ENCODE measurements at places on chromosomes 12 and 14.

GRCh38 chr14:50524731-50525515 lies 7.4 kb downstream of the MAP4K5 start:
- DNase-seq, result no peak

- no peak for DNase-seq
Observed at GRCh38 chr12:92412856-92413255, 267.2 kb upstream of the BTG1 start.

DNA sequence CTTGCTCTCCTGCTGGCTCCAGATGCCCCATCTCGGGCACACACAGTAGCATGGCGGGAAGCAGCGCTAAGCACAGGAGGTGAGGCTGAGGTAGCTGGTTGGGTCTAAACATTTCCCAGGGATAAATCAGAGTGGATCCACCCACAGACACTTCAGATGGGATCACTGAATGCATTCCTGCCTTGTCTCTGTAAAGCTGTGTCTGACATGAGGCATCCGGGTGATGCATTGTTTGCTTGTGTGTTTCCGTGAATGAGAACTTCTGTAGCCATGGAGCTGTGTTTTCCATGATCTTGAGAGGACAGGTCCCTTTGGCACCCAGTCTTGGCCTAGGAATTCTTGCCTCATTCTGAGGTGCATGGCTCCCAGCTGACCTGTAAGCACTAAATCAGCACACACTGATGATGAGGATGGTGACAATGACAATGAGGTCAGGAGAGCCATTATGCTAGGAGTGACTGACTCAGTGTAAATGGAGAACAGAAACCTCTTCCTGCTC lies 6.7 kb upstream of the KRT75 start:
- DNase-seq, result no peak

DNA sequence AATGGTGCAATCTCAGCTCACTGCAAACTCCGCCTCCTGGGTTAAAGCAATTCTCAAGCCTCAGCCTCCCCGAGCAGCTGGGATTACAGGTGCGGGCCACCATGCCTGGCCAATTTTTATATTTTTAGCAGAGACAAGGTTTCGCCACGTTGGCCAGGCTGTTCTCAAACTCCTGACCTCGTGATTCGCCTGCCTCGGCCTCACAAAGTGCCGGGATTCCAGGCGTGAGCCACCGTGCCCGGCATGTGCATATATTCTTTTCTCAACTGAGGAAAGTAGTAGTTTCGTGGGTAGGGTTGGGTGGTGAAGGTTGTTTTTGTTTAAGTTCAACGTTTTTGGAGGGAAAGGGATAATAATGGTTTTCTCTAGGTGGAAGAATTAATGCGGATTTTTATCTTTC lies 94.2 kb upstream of the CEP83 start:
- DNase-seq, result no peak

DNA sequence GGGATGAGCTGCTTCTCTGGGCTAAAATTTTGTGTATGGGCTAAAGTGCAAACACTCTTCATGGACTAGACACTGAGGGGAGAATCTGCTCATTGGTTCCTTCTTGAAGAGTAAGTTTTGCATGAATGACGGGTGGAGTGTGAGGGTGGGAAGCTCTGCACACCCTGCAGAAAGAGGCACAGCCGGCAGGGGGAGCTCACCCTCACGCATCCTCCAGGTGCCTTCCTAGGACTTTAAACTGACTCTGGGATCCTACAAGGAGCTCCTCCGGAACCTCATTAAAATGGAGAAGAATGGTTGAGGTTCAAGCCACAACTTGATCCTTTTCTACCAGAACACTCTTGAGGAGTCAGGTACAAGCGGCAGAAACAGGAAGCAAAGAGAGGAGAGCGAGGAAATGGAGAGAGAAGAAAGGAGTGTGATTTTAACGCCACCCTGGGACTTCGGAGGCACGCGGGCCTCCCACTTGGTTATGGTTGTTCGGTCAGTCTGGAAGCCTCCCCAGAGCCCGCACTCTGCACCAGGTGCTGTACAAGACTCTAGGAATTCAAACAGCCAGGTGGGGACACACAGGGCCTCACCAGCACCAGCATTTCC lies 87.5 kb downstream of the SETD3 start:
- DNase-seq, result no peak

GRCh38 chr12:97748298-97748697 lies 285.7 kb downstream of the RMST start:
- no peak for DNase-seq

- no peak for DNase-seq
Observed at GRCh38 chr12:69630191-69630590, 19.5 kb upstream of the LRRC10 start.

DNA sequence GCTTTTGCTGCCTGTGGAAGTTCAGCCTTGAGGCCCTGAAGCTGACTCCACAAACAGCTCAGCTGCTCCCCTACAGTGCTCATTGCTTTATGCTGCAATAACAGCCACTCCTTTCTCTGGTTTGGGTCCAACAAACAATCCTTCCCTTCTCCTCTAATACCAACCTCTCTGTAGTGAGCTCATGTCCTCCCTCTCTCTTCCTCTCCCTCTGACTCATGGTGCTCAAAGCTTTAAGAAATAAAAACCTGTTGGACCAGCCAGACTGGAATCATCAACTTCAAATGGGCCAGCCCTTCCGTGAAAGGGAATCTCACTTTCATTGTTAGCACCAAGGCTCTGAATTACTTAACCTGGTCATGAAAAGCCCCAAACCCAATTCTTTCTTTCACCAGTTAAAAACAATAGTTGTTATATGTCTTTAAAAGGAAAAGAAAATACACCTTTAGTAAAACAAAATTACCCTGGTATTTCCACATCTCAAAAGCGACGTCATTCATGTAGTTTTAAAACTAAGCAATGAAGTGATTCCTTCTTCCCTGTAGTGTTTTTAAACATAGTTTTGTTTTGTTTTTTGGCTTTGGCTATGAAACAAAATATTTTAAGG lies 126.4 kb downstream of the DUSP6 start:
- DNase-seq, result no peak

- DNase-seq, result no peak
Observed at GRCh38 chr12:9605483-9605882, 2.2 kb downstream of the KLRB1 start.

DNA sequence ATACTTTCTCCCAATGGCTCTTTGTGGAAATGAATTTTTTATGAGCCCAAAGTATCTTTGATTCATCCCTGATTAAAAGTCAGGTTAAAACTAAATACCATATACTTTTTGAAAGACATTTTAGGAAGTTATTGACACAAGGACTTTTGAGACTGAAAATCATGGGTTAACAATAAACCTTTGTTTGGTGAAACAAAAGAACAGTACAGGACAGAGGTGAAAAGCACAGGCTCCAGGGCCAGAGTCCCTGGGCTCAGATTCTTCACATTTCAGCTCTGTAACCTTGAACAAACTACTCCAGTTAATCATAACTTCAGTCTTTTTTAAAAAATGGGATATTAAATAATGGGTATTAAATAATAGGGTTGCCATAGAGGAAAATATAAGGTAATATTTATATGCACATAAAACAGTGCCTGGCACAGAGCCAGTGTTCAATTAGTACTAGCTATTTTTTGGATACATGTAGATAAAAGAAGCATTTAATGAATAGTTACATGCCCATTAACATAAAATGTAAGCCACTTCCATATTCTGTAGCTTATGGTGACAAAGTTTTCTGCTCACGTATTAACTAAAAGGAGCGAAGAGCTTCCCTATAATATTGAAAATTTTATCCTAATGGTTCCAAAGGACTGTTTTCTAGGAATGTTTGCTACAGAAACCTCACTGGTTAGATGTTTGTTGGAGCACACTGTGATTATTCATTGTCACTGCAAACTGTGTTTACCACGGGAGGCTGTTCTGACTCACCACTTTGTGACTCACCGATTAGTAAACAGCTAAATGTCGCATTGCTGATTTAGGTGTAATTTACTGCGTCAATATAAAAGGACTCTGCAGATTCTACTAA lies 255.4 kb downstream of the DAD1 start:
- DNase-seq, result peak; percentile 12

DNA sequence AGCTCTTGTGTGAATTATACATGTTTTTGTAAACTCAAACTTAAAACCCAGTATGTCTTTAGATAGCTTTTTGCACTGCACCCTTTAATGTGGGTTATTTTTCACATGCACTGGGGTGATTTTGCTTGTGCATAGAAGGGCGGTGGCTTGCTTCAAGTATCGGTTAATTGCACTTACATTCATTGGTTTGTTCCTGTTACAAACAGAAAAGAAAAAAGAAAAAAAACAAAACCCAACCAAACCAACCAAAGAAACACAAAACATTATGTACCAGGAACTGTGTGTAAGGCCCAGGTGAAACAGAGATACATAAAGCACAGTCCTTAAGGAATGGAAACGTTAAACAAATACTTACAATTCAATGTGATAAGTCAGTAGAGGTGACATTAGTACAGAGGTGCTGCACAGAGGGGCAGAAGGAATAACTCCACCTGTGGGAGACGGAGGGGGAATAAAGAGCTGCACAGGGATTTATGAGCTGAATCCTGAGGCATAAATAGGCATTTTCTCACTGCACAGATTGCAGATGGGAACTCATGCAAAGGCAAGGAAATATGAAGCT lies 151.4 kb downstream of the KTN1 start:
- DNase-seq, result no peak

DNA sequence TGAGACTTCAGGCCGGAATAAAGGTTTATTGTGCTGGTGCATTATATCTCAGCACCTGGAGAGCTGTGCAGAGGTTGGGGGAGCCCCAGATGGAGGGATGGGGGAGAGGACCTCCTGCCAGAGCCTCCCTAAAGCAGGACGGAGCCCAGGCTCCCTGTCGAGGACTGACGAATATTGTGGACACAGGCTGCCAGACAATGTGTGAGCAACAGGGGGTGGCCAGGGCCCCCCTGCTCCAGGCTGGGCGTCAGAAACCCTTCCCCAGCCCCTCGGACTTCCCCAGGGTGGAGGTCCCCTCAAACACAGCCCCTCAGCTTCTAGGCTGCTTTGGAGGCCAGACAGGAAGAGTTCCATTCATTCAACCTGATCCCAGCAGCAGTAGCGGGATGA lies 8.0 kb downstream of the TMEM119 start:
- DNase-seq, result no peak

DNA sequence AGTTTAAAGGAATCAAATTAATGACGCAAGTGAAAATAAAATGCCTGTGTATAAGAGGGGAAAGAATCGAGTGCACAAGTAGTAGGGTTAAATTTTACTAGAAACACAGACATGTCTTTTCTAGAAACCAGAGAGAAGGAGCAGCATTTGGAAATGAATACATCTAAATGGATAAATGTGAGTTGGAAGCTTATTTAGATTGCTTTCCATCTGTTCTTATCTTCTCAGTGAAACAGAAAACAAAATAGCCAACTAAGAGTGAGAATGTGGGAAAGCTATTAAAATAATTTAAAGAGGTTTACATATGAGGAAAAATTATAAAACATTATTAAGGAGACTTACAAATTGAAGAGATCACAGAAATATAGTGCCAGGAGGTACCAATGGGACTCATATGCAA lies 1818.9 kb upstream of the FLRT2 start:
- no peak for DNase-seq

DNA sequence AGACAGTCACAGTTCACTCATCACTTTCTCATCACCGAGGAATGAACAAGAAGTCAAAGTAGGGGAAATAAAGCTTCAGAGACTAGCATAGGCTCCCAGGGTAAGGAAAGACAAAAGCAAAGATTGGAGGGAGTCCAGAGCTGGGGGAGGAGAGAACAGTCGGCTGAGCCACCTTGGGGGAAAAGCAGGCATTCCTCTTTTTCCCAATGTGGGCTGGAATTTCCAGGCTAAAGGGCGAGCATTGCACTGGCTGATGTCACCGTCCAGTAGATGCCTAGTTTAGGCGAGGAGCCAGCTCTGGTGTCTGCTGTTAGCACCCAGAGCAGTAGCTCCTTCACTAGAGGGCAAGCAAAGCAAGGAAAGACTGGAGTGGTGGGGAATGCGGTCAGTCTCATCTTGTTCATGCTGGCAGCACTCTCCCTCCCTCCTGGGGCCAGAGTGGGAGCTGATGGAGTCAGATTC lies 8.5 kb upstream of the KRT75 start:
- no peak for DNase-seq

GRCh38 chr12:89370850-89371249 lies 18.5 kb upstream of the DUSP6 start:
- DNase-seq, result no peak

Measured in NCI-H446 treated with DMSO at 0.1 percent for 48 hours (cell line).